ENCODE measurements at places on chromosomes 6 and 20.
A peak's percentile ranks its signal among the peaks of the same experiment; 100 is the strongest.

DNA sequence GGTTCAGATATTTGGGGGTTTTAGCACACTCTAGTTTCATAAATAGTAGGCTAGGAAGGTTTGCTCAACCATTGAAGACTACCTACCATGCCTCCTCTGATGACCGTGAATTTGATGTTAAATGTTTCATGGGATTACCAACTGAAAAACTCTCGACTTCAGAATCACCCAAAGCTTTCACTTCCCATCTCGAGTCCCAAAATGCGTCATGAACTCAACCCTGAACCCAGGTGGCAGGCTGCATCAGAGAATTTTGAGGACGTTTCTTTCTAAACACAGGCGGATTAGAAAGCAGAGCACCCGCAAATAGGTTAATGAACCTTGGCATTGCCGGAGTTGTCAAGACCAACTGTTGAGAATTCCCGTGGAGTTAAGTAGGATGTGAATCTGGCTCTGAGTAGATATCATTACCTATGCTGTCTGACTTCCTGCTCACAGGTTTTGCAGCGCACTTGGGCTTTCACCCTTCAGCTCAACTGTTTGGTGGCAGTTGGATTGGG lies 98.4 kb upstream of the ADTRP start:
- DNase-seq: no peak

DNA sequence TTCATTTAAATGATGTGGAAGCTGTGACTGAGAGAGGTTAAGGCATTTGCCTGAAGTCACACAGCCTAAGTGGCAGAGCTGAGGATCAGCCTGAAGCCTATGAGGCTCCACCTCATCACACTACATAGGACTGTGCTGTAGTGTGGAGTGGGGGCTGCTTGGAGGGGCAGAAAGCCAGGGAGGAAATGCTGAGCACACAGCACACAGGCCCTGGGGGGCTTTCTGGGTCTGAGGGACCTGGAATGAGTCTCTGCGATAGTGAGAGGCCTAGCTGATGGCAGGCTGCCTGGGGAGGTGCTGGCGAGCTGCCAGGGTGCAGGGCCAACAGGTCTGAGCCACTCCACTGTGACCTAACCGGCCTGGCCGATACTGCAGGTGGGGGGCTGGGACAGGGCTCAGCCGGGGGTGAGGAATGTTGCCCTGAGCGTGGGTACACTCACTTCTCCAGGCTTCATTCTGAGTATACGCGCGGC lies 2.2 kb upstream of the ARHGAP40 start:
- DNase-seq: no peak

DNA sequence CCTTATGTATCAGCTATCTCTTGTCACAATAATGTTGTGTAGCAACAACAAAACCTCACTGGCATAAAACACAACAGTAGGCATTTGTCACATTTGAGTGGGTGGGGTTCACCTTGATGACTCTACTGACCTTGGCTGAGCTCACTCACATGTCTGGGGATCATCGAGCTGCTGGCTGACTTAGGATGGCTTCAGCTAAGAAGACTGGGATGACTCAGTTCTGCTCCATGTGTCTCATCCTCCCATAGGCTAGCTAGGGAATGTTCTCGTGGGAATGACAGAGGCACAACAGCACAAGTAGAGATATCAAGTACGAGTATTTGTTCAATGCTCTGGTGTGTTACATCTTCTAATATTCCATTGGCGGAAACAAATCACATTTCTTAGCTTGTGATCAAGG lies 167.9 kb downstream of the PLCB1 start:
- no peak for DNase-seq

DNA sequence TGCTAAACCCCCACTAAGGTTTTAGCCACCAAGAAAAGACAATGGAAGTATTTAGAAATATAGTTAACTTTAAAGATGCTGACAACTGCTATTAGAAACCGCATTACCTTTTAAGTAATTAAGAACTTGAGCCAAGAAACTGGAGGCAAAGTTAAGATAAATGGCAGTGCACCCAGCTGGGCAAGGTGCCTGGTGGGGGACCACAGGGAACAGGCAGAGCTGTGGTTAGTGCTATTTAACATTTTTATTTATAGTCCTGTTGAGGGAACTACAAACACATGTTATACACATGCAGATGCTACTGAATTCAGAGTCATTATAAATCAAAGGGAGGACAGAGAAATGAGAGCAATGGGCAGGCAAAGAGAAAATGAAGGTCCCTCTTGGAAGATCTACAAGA lies 447.9 kb downstream of the TFAP2B start:
- no peak for DNase-seq

DNA sequence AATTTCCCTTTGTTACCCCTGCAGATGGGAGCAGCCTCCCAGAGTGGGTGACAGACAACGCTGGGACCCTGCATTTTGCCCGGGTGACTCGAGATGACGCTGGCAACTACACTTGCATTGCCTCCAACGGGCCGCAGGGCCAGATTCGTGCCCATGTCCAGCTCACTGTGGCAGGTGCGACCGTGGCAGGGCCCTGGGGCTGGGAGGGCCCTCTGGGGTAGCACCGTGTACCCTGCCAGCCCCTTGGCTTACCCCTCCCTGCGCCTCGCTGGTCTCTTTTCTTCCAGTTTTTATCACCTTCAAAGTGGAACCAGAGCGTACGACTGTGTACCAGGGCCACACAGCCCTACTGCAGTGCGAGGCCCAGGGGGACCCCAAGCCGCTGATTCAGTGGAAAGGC lies 29.4 kb upstream of the SRF start:
- DNase-seq: no peak

DNA sequence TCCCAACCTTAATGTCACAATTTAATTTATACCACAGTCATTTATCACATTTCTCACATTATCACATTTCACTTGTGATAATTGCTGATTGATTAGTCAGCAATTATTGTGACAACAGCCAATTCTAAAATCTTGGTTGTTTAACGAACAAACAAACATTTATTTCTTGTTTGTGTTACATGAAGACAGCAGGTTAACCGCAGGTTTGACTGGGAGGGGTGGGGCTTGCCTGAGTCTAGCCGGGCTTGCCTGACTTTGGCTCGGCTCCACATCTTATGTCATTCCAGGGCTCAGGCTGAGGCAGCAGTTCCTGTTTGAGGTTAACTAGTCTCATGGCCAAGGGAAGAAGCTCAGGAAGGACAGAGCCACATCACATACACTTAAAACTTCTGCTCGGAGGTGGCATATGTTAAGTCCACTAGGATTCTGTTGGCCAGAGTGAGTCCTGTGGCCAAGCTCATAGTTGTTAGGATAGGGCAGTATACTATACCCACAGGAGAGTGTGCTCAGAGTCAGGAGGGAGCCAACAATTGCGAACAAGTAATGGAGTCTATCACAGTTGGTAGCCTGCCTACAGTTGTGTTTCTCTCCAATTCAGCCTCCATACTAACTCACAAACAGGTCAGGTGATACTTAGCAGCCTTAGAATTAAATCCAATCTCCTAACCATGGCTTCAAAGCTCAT lies 90.0 kb upstream of the IFNGR1 start:
- no peak for DNase-seq

DNA sequence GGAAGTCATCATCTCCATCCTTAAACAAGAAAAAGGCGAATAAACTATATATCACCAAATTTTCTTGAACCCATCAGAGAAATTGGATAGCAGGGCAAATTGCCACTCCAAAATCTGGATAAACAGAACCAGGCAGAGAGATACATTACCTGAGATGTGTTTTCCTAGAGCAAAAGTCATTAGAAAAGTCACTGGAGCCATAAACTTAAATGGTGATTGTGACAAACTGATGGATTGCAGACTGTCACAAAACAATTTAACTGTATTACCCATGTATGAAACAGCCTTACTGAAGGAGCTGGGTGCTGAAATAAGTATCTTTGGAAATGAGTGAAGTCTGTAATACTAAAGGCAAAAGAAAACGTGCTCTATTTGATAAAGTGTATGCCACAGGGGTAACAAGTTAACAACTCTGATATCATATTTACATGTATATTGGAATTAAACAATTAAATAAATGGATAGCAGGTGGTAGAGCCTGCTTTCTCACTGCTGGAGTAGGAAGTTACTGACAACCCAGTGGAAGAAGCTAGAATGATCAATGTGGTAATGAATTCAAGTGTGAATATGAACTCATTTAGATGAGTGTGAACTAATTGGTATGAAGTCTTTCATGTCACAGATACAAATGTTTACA lies 186.9 kb downstream of the LMBRD1 start:
- DNase-seq: no peak

DNA sequence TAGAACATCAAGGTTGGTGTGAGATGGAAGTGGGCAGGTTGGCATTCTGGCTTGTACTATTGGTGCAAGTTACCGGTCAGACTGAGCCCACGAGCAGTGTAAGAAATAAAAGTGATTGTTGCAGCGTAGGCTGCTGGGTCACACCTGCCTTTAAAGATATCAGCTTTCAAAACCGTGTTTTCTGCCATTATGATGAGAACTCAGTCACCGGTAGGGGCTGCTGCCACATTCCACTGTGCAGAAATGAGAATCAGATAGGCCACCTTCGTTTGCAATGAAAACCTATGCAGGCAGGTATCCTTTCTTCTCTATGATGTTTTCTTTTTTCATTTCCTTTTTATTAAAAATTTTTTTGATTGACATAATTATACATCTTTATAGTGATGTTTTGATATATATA lies 168.5 kb downstream of the MYLK4 start:
- peak; percentile 27 for DNase-seq

GRCh38 chr6:64280569-64280968 lies 645.0 kb downstream of the PHF3 start:
- no peak for DNase-seq

GRCh38 chr20:33433465-33434234 lies 9.9 kb downstream of the SNTA1 start:
- DNase-seq: peak; percentile 88

DNA sequence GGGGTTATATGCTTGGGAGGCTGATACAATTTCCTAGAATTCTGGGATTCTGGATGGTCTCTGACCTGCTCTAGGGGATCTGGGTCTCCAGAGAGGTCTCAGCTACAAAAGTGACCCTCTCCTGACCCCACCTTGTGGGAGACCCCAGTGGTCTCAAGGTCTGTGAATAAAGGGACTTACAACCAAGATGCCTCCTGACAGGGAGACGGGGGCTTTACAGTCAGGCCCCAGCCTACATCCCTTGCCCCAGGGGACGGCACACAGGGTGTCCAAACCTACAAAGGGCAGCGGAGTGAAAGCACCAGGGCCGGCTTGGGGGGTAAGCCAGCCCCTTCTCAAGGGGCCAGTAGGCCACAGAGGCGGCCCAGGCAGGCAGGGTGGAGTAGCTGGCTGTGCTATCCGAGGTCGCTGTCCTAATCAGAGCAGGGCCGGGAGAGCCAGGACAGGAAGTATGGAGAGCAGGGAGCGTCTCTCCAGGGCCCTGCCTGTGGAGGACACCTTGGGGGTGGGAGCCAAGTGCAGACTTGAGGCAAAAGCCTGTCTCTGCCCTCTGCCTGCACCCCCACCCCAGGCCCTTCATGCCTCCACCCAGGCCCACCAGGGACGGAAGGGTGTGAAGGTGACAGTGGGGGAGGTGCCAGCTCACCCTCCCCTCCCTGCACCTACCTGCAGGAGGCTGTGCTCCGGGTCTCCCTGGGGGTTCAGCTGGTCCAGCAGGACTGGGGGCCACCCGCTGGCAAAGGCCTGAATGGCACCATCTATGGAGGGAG lies 3.5 kb downstream of the GFRA4 start:
- DNase-seq: peak; percentile 76

DNA sequence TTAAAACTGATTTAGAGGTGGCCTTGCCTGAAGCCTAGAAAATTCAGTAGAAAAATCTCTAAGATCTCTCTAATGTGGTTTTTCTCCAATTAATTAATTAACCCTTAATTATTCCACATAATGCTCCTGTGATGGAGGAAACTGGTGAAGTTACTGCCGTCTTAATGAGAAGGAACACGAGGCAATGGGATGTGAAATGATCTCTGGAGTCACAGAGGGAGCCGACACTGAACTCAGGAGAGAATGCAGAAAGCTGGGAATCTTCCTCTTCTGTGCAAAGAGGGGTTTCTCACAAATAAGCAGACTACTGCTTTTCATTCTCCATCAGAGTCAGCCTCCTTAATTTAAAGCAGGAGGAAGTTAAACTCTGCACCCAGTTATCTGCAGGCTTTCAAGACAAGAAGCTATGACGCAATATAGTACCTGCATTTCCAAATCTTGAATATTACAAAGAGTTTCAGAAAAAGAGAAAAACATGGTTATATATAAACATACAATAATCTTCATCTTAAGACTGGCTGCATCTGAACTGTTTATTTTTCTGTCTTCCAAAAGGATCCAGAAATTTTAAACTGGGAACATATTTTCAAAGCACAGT lies 18.1 kb upstream of the SNRPB2 start:
- DNase-seq: no peak

- DNase-seq: peak; percentile 93
These were observed 37.6 kb upstream of the EPB41L1 start for GRCh38 chr20:36116807-36117441.

- no peak for DNase-seq
These were observed 9.0 kb upstream of the MTRES1 start for GRCh38 chr6:107019047-107019446.

GRCh38 chr6:1285956-1286355 lies 25.9 kb upstream of the FOXQ1 start:
- peak; percentile 76 for DNase-seq

- peak; percentile 69 for DNase-seq
These were observed 12.8 kb upstream of the SGK2 start for GRCh38 chr20:43545837-43546578.

- DNase-seq: no peak
These were observed 231.3 kb upstream of the FLRT3 start for GRCh38 chr20:14568701-14569100.
